ENCODE measurements at places on chromosomes 6 and 20. TPM values are rescaled to one million over a fixed set of nuclear protein-coding genes. Genes with fewer than 3 reads are reported as not detected.

Gene DST
- total RNA-seq, result 981 TPM

- no peak for DNase-seq
Measured at GRCh38 chr6:34941421-34941820, 52.4 kb downstream of the ANKS1A start.

DNA sequence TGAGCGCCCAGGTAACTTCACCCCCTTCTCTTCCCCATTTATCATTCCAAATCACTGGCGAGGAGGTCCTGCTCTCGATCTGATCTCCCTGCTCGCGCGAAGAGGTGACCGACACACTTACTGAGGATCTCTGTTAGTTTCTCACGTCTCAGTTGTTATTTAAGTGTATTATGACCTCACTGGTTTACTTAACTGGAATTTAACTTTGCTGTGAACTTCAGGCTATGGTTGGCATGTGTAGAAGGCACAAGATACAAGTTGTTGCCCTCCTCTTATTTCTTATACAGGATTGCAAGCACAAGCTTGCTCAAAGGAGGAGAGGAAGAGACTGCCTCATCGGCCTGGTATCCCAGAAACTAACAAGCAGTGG lies 1.2 kb downstream of the RNF217 start:
- DNase-seq, result no peak

GRCh38 chr20:64116016-64116415 lies 8.7 kb upstream of the NPBWR2 start:
- no peak for DNase-seq

- DNase-seq, result no peak
Measured at GRCh38 chr6:167472880-167473279, 148.0 kb downstream of the TTLL2 start.

- no peak for DNase-seq
Measured at GRCh38 chr6:25697537-25698340, 45.7 kb downstream of the SCGN start.

Gene ARMH2
- total RNA-seq, result 0.54 TPM

Gene IL17F
- not detected for total RNA-seq

GRCh38 chr6:37485291-37485702 lies 14.4 kb downstream of the CCDC167 start:
- DNase-seq, result peak; percentile 71

Gene KCNS1
- total RNA-seq, result not detected

Gene HDGFL1
- not detected for total RNA-seq

- DNase-seq, result peak; percentile 26
Measured at GRCh38 chr6:151112130-151112529, 127.6 kb upstream of the AKAP12 start.

Gene TMC2
- not detected for total RNA-seq

Gene PNLDC1
- total RNA-seq, result not detected

GRCh38 chr20:37375227-37375626 lies 29.3 kb downstream of the SRC start:
- no peak for DNase-seq

- no peak for DNase-seq
Measured at GRCh38 chr6:17710331-17710730, 3.6 kb upstream of the NUP153 start.

- DNase-seq, result no peak
Measured at GRCh38 chr20:36957875-36958667, 6.6 kb upstream of the SAMHD1 start.

DNA sequence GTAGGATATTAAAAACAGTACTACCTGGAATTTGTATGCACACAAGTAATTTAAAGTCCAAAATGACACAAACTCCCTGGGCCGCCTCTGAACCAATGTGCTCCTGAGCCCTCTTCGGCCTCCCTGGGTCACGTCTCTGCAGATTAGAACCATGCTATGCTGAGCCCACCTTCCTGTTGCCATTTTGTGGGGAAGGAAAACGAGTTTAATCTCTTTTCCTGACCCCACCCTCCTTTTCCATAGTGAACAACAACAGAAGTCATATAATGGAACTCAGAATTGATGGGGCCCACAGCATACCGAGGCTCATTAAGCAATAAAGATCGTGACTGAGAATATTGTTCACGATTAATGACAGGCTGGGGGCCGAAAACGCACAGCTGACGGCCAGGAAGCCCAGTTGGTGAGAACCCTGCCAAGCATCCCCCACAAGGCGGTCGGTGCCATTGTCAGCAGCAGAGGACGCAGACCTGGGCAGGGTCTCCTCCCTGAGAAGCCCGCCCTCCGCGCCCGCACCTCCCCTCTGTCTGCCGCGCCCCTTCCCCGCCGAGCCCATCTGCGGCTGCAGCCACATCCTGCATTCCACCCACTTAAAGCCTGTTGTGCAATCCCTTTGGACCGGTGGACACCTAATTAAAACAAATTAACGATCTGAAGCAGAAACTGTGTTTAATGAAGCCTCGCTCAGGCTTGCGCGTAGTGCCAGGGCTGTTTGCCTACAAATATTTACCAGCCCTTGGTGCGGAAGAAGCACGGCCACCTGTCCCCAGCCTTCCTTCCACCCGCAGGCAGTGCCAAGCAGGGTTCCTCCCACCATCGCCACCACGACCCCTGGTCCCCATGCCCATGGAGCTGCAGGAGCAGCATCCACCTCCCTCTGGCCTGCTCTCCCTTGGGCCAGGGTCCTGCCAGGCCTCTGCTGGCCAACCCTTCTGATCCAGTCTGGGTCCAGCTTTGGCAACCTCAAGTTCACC lies 68.1 kb downstream of the DLL1 start:
- DNase-seq, result peak; percentile 25

DNA sequence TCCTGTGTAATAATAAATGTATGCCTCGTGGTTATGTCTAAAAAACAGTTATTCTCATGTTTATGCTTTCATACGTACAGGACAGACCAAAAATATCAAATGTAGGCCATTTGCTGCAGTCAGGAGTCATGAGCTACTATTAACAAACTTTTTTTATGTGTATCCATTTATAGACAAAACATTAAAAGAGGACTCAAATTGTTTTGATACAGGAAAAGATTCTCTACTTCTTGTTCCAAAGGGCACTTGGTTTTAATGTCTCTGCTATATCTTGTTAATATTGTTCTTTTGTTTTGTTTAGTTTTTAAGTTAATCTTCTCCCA lies 155.2 kb downstream of the ZDHHC14 start:
- DNase-seq, result no peak

Gene LRRC73
- total RNA-seq, result 1.2 TPM

DNA sequence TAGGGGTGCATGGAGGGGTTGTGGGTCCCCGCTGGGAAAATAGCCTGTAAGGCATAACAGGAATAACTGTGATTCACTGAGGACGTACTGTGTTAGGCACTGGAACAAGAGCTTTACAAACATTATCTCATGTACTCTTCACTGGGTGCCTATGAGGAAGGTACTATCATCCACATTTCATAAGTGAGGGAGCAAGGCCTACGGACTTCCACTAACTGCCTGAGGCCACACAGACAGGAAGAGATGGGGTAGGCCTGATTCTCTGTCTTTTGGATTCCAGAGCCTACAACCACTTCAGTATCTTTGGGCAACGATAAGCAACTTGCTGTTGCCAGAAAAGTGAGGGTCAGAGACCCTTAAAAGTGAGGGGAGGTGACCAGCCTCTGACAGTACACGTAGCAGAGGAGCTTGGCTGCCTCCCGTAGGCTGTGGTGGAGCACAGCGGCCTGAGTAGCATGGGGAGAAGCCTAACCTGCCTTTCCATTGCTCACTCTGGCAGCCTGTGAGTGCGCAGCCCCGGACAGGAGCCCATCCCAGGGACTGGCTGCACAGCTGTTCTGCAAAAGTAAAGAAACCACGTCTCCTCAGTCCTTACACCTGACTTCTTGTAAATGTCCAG lies 30.4 kb downstream of the PSMB1 start:
- DNase-seq, result peak; percentile 69

Gene HSPA1L
- total RNA-seq, result 2.5 TPM

Gene IP6K3
- 2.7 TPM for total RNA-seq

GRCh38 chr20:41143354-41143753 lies 6.0 kb downstream of the PLCG1 start:
- DNase-seq, result no peak

DNA sequence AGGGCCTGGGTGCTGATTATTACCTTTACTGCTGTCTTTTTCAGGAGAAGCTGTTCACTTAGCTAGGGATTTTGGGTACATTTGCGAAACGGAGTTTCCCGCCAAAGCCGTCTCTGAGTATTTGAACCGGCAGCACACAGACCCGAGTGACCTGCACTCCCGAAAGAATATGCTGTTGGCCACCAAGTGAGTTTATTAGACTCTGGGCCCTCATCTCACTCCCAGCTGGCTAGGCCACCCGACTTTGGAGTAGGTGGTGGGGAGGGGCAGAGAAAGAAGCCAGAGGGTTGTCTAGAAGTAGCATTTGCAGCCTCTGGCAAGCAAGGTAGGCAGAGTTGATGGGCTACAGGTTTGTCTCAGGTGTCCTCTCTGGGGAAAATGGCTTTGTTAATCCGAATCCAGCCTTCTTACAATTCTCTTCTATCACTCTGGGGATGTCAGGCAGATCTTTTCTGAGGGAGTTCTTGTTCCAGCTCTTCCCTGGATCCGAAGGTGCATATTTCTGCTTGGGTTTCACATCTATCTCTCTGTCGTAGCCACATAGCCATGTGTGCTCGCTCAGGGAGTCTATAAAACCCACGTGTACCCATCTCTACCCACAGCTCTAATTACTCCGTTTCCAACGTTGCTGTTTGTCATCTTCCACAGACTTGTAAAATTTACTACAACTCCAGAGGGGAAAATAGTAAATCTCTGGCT lies 21.6 kb downstream of the TFAP2B start:
- no peak for DNase-seq

Gene FRS3
- 17.8 TPM for total RNA-seq

Gene GINM1
- total RNA-seq, result 11.2 TPM

DNA sequence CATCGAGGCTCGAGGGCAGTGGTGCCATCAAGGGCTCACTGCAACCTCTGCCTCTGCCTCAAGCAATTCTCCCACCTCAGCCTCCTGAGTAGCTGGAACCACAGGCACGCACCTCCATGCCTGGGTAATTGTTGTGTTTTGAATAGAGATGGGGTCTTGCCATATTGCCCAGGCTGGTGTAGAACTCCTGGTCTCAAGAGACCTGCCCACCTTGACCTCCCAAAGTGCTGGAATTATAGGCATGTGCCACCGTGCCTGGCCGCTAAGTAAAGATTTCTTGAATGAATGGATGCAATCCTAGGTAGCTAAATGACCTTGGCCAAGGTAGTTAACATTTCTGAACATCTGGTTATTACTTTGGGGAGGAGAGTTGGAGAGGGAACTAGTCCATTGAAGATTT lies 7.4 kb downstream of the SCAF8 start:
- DNase-seq, result no peak

DNA sequence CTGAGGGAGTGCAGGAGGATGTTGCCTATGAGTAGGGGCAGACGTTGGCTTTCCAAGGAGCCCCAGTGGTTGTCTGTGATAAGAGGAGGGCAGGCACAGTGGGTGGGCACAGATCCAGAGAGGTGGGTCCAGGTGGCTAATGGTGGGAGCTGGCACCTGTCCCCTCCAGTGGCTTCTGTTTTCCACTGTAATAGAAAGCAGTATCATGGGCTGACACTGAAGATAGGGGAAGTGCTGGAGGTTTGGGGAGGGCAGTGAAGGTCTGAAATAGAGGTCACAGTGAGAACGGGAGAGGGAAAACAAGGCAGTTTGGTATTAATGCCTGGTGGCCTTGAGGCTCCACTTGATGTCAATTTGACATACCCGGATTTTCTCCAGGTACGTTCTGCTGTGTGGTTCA lies 10.5 kb upstream of the TXNDC5 start:
- DNase-seq, result no peak

Gene OPRM1
- total RNA-seq, result not detected
